Lung microvascular endothelial cell (primary cell): ENCODE measurements at places on chromosomes 16 and 17.

GRCh38 chr16:54055864-54056263, 230.7 kb downstream of the IRX3 start:
- DNase-seq: peak; percentile 82

DNA sequence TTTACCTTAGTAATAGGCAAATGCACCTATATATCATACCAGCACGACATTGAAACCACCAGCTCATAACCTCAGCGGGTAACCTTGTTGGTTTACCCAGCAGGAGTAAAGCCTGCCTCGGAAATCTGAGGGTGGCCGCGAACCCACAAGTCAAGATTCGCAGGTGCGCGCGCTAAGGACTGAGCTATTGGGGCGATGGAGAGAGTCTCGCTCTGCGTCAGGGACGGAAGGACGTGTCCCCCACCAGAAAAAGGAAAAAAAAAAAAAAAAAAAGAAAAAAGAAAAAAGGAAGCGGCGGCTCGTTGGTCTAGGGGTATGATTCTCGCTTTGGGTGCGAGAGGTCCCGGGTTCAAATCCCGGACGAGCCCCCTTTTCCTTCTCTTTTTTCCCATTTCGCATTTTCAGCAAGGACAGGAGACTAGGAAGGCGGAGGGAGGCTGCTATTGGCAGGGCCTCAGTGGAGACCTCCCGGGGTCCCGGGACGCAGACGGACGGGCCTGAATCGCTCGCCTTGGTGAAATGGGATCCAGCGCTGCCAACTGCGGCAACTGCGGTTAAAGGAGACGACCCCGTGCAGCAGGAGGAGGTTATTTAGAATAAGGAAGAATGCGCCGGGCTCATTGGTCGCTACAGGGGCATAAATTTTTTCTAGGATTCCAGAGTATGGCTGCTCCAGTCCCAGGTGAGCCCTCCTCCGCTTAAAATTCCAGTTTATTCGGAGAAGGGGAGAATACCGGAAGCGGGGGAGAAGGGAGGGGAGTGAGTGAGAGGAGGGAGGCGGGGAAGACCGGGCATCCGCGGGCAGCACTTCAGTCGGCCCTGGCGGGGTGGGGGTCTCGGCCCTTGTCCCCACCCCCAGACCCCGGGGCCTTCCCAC, at the start of gene OR1F1:
OR1F1 (plus strand) TSS at position 407 of the 877 bp plus-strand sequence.
- no peak for DNase-seq

GRCh38 chr16:19228575-19228974, 57.0 kb upstream of the CLEC19A start:
- no peak for DNase-seq

- DNase-seq: no peak
Observed at GRCh38 chr17:35588196-35588920, 1.2 kb downstream of the AP2B1 start.

GRCh38 chr17:78110363-78111015, 18.1 kb downstream of the TMC6 start:
- DNase-seq: no peak

DNA sequence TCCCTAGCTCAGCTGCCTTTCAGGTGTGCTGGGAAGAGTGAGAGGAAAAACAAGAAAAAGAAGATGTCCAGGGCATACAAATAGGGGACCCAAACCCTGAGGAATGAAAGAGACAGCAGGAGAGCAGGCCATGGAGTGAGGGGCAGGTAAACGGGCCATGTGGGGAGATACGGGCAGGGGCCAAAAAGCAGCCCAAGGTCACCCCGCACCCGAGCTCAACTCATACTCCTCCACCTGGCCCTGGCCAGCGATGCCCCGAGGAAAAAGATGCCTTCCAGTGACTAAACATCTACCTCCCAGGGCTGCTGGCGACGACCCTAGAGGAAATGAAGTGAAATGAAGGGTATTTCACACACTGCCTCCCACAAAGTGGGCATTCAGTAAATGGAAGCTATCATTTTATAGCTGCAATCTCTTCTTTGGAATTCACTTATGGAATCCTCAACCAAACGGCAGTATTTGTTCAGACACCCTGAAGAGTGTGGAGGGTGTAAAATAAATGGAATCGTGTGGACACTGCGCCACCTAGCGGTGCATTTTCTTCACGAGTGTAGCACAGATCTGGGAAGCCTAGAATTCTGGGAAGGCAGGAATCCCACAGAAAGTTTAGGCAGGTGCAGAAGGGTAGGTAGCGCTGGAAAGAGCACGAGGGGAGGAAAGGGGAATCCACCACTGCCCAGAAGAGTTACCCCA, 14.9 kb downstream of the ELAC2 start:
- DNase-seq: peak; percentile 68

- DNase-seq: peak; percentile 54
Observed at GRCh38 chr17:49016775-49017463, 19.7 kb downstream of the IGF2BP1 start.
